Lung (tissue), 17 donors: ENCODE measurements at places on chromosomes 13 and 19.

DNA sequence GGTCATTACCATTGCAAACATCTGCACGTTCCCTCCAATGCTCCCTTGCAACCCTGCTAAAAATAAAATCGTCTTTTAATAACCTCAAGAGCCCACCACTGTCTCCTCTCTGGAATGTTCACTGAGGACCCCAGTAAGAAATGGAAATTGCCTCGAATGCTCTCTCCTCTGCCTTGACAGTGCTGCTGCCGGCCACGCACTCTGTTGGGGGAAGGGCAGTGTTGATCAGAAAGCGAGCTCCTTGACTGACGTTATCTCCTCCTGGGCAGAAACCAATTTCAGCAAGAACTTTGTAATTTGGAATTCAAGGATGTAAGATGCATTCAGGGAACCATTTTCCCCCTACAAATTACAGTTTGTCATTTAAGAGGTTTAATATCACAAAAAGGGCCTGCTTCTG, 718.5 kb downstream of the UQCRFS1 start:
- no peak for DNase-seq

DNA sequence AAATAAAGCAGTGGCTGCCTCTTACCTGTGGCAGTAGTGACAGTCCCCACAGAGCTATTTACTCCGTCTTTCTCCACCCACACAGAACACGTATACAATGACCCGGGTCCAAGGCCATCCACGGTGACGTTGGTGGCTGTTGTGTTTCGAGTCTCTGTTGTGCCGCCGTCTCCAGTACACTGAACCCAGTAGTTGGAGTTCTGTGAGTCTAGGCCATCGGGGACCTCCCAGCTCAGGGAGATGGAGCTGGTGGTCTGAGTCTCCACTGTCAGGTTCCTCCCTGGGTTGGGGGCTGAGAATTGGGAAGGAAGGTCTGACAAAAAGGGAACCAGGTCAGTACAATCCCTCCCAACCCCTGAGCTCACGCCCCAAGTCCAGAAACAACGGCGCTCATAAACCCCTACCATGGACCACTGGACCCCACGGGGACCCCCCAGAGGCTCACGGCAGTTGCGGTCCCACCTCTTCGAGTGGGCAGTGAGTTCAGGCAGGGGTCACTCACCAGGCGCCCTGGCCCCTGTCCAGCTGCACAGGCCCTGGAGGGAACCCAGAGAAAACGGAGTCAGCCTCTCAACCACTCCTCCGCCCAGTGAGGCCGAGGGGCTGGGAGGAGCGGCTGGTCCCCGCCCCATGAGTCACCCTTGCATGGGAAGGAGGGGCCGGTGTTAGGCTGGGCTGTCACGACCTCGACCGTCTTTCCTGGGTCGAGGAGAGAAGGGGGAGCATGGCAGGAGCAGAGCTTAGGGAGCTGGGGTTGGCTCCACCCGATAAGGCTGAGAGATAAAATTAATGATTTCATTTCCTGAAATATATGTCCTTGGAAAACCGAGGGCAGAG, 2.4 kb downstream of the PTPRH start:
- DNase-seq: peak; percentile 51

- no peak for DNase-seq
Observed at GRCh38 chr19:15864824-15865223, 33.0 kb downstream of the CYP4F2 start.

DNA sequence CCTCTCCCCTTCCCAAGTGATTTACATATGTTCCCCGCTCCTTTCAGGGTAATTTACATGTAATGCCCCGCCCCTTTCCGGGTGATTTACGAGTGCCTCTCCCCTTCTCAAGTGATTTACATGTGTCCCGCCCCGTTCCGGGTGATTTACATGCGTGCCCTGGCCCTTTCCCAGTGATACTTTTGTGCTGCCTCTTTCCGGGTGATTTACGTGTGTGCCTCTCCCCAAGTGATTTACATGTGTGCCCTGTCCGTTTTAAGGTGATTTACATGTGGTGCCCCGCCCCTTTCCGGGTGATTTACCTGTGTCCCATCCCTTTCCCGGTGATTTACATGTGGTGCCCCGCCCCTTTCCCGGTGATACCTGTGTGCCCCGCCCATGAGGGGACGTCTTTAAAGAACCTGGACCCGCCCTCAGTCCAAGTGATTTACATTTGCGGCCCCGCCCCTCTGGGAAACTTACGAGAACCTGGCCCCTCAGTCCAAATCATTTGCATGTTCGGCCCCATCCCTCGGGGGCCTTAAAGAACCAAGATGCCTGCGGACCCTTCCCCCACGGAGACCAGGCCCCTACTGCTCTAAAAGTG, 559 bp upstream of the LENG9 start:
- DNase-seq: peak; percentile 93

DNA sequence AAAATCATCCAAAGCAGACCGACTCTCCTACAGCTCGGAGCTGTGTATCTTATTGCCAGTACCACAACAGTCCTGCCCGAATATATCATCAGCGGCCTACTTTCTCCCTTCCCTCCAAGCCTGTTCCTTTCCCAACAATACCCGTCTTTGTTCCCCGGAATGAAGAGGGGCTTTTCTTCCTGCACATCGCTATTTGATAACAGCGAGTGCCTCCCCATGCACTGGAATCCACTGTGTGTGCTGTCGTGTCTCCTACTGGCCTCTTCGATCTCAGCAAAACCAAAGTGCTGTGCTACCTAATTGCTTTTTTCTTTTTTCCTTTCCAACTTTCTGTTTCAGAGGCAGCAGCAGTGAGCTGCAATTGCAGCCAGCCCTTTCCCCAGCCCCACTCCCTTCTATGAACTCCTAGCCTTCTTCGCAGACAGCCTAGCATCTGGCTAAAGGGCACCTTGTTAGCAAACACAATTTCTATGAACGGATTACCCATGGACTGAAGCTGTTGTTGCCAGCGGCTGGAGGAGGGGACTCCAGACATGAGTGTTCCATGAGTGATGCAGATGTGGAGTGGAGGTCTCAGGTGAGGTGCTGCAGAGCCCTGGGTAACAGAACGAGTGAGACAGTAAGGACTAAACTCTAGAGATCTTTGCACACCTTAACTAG, 43.4 kb downstream of the EFNB2 start:
- DNase-seq: no peak

GRCh38 chr13:41345165-41345913, 34.3 kb downstream of the NAA16 start:
- DNase-seq: peak; percentile 30

GRCh38 chr13:60509601-60510386, 112.8 kb downstream of the TDRD3 start:
- DNase-seq: no peak
